Activated naive CD4-positive, alpha-beta T cell (primary cell): ENCODE measurements at places on chromosomes 7 and 10.
A peak's percentile ranks its signal among the peaks of the same experiment; 100 is the strongest.

GRCh38 chr10:111551001-111551400 is 474.2 kb downstream of the ADRA2A start:
- DNase-seq = no peak

DNA sequence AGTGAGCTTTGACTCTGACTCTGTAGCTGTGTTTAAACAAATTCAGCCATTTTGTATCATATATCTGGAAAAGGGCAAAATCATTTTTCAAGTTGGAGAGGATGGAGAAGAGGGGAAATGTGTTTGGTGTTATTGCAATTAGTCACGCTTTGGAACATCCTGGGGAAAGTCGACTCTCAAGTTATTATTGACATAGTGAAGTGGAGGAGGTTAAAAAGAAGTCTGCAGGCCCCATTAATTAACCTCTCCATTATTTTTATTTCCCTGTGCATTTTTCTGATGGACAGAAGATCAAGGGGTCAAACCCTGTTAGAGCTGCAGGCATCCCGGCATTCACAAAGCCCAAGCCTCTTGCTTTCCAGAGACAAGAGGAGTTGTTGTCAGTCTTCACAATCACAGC is 132.6 kb downstream of the TEX36 start:
- no peak for DNase-seq

DNA sequence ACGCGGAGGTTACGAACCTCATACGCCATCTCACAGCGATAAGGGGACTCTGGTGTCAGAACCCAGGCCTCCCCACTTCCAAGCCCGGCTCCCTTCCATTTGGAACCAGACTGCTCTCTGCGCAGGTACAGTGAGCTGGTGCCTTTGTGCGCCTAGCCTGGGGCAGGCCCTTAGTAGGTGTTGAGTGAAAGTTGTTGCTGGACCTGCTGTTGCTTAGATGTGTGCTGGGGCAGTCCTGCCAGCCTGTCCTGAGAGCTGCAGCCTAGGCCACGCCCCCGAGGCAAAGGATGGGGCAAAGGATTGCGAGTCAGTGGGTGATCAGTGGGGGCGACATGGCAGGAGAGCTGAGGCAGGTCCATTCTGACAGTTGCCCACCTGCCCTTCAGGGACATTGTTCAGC is 72.5 kb upstream of the BTBD16 start:
- DNase-seq = no peak

GRCh38 chr7:2224934-2225333 is 7.8 kb downstream of the MAD1L1 start:
- no peak for DNase-seq

DNA sequence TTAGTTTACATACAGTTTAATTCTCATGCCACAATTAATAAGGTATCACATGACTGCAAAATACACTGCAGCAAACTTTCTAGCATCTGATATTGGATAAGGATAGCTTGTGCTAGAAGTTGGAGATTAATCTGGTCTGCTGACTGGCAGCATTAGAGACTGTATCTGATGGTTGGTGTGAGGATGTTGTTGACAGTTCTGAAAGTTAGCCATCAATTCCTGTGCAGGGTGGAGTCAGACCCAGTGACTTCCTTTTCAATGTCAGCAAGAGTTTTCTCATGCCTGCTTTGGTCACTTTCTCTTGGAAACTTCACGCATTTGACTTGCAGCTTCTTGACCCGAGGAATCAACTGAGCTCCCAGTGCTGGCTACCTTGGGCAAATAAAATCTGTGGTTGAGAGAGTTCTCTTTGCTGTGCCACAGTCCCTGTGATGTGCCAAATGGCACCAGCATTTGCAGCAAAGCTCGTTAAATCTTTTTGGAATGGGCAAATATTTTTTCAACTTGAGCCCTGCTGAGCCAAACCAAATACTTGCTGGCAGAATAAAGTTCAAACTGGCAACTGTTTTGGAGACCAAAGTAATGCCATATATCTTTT is 233.0 kb downstream of the TRIL start:
- no peak for DNase-seq

DNA sequence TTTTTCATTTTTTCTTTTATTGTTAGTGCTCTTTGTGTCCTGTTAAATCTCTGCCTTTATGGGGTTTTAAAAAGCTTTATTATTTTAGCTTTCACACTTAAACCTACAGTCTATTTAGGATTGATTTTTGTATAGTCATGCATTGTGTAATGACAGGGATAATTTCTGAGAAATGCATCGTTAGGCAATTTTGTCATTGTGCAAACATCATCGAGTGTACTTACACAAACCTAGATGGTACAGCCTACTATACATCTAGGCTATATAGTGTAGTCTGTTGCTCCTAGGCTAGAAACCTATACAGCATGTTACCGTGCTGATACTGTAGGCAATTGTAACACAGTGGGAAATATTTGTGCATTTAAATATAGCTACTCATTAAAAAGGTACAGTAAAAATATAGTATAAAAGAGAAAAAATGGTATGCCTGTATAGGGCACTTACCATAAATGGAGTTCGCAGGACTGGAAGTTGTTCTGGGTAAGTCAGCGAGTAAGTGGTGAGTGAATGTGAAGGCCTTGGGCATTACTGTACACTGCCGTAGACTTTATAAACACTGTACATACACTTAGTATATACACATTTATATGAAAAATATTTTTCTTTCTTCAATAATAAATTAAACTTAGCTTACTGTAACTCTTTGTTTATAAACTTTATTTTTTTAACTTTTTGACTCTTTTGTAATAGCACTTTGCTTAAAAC is 16.0 kb downstream of the UBE2D1 start:
- DNase-seq = no peak

GRCh38 chr7:80036107-80036506 is 98.5 kb upstream of the GNAI1 start:
- DNase-seq = no peak

DNA sequence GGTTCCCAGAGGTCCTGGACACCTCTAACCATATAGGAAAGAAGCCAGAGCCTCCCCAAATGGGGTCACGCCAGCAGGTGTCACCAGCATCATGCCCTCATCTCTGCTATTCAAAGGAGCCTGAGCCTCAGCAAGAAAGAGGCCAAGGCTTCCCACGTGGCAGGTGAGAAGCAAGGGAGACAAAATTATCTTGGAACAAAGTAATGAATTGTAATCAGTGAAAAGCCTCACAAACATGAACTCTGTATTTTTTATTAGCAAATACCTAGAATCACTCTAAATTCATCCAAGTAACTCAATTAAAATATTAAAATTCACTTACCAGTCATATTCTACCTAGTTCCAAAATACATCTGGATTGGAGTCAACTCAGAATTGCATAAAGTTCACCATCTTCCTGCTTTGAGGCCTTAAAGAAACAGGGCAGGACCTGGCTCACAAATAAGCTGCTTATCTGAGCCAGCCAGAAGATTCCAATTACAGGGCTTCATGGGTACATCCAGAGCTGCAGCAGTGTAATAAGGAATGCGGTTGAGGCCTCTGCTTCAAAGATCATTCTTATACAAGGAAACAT is 68.7 kb downstream of the SGMS1 start:
- DNase-seq = no peak

DNA sequence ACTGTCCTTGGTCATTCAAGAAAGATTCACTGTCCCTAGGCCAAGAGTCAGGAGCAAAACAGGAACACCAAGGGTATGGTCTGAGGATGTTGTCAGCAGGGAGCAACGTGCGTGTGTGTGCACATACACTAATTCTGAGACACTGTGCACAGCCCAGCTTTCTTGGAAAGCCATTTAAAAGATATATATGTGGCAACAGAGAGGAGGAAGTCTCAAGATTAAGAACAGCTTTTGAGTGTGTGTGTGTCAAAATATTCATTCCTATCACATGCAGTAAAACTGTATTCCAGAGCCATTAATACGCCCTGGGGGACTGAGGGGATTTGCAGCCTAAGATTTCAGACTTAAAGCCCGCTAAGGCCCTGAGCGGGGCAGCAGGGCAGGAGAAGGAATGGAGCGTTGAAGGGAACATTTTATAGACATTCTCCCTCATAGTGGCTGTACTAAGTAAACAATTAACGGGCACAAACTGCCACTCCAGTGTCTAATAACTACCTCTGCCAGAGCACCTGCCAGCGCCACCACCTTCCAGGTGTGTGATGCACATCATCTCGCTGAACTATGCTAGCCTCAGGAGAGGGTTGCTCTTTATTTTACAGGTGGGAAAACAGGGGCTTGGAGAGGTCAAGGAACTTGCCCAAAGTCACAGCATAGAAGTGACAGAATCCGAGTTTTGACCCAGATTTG is 2.0 kb downstream of the NOD1 start:
- no peak for DNase-seq

DNA sequence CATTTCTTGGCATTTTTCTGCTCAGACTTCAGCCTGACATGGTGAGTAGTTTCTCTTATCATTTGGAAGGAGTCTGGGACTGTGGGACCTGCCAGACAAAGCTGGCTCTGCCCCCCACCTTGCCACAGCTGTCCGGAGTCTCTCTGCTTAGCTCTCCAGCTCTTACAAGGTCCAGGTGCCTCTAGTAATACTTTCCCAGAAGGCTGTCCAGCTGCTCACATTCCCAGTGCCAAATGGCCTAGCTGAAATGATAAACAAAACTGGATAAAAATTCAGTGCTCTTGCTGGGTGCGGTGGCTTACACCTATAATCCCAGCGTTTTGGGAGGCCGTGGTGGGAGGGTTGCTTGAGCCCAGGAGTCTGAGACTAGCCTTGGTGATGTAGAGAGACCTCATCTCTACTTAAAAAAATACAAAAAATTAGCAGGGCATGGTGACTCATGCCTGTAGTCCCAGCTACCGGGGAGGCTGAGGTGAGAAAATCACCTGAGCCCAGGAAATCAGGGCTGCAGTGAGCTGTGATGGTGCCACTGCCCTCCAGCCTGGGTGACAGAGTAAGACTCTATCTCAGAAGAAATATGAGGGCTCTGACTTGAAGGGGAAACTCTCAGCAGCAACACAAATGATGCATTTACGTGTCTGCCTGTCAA is 86.8 kb downstream of the C10orf90 start:
- DNase-seq = no peak

- DNase-seq = no peak
Measured at GRCh38 chr7:110592557-110592956, 498.4 kb upstream of the LRRN3 start.

GRCh38 chr7:42734568-42734967 is 177.3 kb downstream of the C7orf25 start:
- DNase-seq = no peak

DNA sequence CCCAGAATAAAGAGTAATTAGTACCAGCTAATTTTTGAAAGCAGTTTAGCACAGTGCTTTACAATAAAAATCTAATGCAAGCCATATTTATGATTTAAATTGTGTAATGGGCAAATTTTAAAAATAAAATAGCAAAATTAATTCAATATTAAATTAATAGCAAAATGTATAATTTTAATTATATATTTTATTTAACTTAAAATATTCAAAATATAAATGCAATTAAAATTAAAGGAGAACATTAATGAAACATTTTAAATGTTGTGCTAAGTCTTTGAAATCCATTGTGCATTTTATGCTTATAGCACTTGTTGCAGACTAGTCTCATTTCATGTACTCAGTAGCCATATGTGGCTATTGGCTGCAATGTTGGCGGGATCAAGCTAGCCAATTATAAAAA is 367.6 kb downstream of the SUGCT start:
- DNase-seq = no peak

GRCh38 chr7:43749383-43749940 is 9.0 kb upstream of the BLVRA start:
- no peak for DNase-seq

- peak; percentile 25 for DNase-seq
Measured at GRCh38 chr10:132836832-132837540, 51.0 kb upstream of the NKX6-2 start.

DNA sequence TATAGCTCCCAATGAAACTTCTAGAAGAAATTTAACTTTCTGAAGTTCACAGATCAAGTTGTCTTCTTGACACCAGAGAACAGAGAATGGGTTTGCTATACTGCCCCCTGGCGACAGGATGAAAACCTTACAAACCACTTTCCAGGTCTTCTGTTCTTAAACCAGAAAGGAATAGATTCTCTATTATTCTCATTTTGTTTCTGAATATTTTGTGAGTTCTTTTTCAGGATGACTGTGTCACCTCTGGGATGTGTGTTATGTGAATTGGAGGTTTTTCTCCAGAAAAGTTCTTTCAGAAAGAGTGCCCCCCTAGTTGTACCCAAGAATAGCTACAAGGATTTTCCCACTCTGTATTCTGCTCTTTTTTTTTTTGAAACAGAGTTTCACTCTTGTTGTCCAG is 6.3 kb downstream of the IFT22 start:
- DNase-seq = peak; percentile 6

- DNase-seq = no peak
Measured at GRCh38 chr10:109173121-109173520, 750.2 kb downstream of the XPNPEP1 start.

- no peak for DNase-seq
Measured at GRCh38 chr10:70890917-70891431, 2.6 kb upstream of the PCBD1 start.

GRCh38 chr10:54961040-54961439 is 160.0 kb upstream of the PCDH15 start:
- no peak for DNase-seq

- no peak for DNase-seq
Measured at GRCh38 chr7:51634025-51634424, 317.4 kb upstream of the COBL start.

- DNase-seq = no peak
Measured at GRCh38 chr10:26044141-26044749, 110.2 kb downstream of the MYO3A start.

- no peak for DNase-seq
Measured at GRCh38 chr10:70830164-70830563, 14.4 kb downstream of the SGPL1 start.

GRCh38 chr7:1124816-1125602 is 35.0 kb downstream of the ZFAND2A start:
- DNase-seq = no peak

DNA sequence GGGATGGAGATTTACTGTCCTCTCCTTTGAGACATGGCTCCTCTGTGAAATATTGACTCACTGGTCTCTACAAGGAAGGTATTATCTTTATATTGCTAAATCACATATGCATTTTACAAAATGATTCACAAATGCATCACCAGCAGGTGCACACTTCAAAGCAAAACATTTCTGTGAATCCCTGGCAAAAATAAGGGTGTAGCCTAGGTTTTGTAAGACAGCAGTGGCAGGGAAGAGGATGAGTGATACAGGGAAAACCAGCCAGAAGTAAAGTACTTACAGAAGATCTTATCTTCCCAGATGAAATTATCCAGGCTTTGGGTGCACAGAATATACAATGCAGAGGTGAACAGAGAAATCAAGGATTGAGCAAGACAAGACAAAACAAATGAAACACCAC is 1094.6 kb downstream of the GATA3 start:
- DNase-seq = no peak

DNA sequence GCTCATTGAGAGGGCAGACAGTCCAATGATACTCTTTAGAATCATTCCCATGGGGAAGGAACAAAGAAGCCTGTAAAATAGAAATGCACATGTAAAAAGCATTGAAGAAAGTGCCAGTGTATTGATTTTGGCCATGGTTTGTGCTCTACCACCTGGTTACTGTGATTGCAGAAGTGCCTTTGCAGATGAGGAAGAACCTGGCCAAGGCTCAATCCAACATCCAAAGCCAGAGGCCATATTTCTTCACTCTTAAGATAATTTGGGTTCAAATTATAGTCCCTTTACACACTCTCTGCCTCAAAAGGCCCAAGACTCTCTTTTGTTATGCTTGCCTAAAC is 122.1 kb downstream of the EGFR start:
- no peak for DNase-seq

- no peak for DNase-seq
Measured at GRCh38 chr10:23918090-23918723, 290.7 kb upstream of the KIAA1217 start.
